NCI-H2029 treated with DMSO at 0.1 percent for 48 hours (cell line): ENCODE measurements at places on chromosomes 4 and X.

DNA sequence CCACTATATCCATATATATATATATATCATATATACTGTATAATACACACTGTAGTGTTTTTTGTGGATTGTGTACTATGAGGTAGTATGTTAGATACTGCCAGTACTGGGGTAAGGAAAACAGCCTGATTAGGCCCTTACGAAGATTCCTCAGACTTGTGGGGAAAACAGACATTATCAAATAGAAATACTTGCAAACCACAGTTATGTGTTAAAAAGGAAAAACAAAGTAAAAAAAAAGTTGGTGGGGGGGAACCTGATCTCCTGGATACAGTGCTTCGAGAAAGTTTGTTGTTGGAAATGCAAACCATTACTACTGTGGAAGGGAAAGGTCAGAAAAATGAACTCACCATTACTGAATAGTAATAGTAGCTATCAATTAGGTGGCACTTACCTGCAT lies 53.0 kb downstream of the PKD2 start:
- DNase-seq: no peak

GRCh38 chr4:4358093-4358854 lies 28.6 kb upstream of the NSG1 start:
- DNase-seq: no peak

DNA sequence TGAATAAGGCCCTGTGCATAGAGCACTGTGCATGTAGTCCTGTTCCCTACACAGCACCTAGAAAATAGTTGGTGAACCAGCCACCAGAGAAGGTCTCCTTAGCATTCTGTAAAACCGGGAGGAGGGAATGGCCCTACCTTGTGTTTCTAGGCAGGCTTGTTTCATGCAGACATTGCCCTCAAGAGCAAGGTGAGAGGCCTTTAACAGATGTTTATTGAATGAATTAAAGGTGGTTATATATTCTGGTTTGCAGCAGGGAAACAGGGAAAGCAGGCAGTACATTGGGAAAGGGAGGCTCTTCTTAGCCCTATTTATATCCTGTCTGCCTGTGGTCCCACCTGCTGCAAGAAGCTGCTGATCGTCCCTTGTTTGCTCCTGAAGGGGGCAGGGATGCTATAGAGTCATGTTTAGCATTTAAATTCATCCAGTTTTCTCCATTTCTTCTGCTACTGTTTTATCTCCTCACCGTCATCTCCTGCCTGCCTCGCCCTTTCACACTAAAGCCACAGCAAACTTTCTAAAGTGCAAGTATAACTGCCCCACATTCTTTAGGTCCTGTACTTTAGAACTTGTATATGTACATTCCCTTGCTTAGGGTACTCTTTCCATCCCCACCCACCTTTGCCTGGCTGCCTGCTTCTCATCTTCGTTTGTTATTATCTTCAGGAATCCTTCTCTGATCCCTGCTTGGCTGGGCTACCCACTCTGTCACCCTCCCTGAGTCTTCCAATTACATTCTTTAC lies 60.3 kb downstream of the EGF start:
- no peak for DNase-seq

DNA sequence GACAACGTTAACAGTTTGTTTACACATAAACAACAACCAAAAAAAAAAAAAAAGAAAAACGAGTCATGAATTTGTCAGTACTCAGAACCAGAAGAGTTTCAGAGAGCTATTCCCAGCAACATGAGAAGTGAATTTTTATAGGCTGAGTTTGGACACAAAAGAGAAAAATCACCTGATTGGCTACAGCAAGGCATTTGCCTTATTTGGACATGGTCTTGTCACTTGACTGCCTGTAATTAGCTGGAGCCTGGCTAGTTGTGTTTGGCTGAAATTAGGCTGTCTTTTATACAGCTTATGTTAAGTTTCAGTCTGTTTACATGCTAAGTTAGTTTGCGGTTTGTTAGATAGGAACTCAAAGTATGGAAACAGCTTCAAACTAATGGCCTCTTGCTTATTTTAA lies 880 bp upstream of the TEX13A start:
- no peak for DNase-seq

DNA sequence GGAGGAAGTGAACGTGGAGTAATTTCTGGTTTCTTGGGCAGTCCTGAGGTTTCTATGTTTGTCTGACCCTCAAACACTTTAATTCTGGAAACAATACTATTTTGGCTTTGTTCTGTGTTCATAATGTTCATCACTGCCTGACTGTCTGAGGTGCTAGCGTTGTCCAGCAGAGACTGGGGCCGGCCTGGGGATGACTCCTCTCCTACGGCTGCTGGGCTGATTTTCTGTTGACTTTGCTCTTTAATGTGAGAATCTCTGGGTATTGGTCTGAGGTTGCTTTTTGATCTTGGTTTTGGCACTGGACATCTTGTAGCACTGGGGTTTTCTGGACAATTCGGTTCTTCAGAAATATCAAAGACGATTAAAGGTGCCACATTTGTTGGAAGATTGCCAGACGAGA lies 75.8 kb downstream of the RPS3A start:
- no peak for DNase-seq

GRCh38 chr4:40350627-40351227 lies 15.6 kb downstream of the CHRNA9 start:
- DNase-seq: no peak

DNA sequence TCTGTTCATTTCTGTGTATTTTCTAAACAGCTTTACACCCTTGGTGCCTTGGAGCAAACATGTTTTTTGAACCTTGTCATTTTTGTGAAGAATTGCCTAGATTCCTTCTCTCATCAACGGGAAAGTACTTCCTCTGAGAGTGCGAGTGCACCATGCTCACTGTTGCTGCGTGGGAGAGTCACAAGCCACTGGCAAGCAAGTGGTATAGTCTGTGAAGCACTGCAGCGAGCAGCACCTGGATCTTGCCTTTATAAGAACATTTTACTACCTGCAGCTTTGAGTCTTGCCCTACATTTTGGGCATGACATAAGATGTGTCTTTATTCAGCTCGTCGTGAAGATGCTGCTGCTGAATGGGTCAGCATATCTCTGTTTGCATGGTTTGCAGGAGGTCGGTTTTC lies 44.9 kb downstream of the HADH start:
- no peak for DNase-seq

- no peak for DNase-seq
Observed at GRCh38 chr4:70997036-70997435, 3.6 kb downstream of the DCK start.

GRCh38 chrX:106022238-106022637 lies 16.3 kb downstream of the SERPINA7 start:
- no peak for DNase-seq

DNA sequence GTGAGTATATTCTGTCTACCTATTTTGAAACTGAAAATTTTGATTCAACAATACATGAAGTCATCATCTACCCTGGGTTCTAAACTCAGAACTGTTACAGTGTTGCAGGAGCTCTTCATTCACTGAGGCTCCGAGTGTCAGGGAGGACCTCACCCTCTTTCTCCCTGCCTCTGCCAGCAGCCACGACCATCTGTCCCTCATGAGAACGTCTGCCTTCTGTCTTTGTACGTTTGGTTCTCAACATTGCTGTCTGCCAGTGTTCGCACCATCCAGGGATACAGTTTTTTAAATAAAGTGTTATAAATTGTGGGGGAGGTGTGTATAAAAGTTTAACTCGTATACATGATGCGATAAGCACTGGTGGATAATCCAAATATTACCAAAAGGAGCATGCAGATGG lies 55.5 kb downstream of the TRAPPC11 start:
- DNase-seq: no peak

GRCh38 chr4:112168719-112169500 lies 23.7 kb downstream of the FAM241A start:
- DNase-seq: no peak

DNA sequence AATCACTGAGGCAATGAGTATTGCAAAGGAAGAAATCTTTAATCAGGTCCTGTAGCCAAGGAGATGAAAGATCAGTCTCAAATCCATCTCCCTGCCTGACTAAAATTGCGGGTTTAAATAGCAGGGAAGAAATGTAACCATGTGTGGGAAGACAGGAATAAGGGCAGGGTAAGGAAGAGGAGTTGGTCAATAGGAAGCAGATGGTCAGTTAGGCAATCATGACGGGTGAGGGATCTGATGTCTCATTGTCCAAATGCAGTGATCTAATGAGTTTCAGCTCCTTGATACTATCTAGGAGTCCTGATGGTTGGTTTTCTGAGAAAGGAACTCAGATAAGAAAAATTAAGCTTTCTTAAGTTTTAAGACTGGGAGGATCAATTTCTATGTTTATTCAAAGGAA lies 200.8 kb downstream of the SPATA18 start:
- DNase-seq: no peak

DNA sequence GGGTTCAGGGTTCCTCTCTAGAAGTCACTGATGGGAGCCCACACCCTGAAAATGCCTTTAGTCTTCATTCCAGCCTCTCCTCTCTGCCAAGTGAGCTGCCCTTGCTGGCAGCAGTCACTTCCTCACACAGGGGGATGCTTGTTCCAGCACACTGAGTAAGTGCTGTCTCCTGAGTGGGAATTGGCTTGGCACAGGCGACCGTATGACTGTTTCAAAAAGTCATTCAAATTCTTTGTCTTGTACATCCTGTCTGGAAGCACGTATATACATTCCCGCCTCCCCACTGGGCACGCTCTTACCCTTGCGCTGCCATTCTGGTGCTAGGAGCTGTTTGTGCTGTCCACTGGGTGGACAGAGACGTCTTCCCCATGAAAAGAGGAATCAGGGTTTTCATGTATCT lies 40.2 kb upstream of the CD99 start:
- DNase-seq: no peak

GRCh38 chr4:1153567-1154090 lies 18.8 kb downstream of the SPON2 start:
- DNase-seq: no peak

- DNase-seq: no peak
Observed at GRCh38 chr4:118335324-118335723, 17.5 kb downstream of the PRSS12 start.

DNA sequence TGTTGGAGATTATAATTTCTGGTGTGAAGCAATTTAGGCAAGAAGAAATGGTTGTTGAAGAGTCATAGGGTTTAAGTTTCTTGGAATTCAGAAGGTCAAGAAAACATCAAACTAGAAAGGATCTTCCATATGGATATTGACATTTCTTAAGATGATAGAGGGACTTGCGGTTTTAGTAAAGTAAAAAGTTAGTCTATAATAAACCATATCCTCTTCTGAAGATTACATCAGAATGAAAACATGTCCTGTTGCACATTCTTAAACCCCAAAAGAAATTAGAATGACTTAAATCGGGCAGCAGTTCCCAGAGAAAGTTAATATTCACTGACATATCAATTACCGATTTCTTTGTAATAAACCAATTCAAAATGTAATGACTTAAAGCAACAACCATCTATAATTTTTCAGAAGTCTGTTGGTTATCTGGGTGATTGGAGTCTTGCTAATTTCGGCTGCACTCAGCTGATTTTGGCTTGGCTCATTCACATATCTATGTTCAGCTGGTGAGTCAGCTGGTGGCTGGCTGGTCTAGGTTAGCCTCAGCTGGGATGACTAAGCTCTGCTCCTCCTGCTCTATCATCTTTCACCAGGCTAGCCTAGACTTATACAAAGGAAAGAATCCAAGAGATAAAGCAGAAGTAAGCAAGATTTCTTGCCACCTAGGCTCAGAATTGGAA lies 24.4 kb upstream of the DYNLT3 start:
- DNase-seq: no peak

- DNase-seq: no peak
Observed at GRCh38 chrX:79259073-79259689, 108.0 kb downstream of the ITM2A start.

DNA sequence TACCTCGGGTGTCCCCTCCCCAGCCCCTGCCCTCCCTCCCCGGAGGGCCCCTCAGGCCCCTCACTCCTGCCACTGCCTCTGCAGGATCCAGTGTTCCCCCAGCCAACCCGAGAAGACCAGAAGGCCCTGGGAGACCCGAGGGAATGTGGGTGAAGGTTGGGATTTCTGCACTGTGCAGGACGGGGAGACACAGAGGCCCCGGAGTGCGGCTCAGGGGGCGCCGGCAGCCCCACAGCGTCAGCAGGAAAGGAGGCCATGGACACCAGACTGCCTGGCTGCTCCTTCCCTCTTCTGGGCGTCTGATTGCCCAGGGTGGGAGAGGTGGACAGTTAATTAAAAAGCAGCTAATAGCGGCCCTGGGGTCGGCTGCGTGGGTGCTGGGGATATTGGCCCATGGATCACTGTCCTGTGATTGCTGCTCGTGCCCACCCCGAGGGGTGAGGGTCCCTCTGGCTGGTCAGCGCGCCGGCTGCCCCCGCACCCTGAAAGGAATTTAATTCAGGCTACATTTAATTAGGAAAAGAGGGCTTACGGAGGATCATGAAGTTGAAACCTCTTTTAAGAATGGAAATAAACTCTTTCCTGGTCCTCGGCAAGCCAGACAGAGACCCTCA lies 57.8 kb upstream of the NKX1-1 start:
- no peak for DNase-seq

GRCh38 chr4:53919535-53919934 lies 144.9 kb downstream of the CHIC2 start:
- no peak for DNase-seq
